HFFc6 (cell line): ENCODE measurements at places on chromosomes 13 and 19. TPM values are rescaled to one million over a fixed set of nuclear protein-coding genes. Genes with fewer than 3 reads are reported as not detected.

DNA sequence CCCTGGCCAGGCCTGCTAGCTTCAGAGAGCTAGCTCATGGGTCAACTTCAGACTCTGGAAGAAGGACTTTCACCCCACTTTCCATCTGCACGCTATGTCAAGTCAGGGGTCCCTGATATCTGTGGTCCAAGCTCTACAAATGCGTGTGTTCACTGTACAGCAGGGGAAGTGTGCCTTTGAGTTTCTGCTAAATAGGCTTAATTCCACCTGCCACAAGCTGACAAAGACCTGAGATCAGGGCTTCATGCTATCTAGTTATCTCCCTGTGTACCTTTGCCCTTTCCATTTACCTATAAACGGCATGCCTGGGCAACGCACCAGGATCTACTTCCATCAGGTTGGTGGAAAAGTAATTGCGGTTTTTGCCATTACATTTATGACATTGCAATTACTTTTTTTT, 10.7 kb upstream of the SULT2A1 start:
- DNase-seq, result no peak
- no peak overlapping the region for H3K27ac ChIP-seq
- peaks cover 28% of the 10 kb centered on the region for H3K27me3 ChIP-seq
- no peaks in the 10 kb centered on the region for H3K4me1 ChIP-seq
- H3K4me3 ChIP-seq, result no peak overlapping the region

DNA sequence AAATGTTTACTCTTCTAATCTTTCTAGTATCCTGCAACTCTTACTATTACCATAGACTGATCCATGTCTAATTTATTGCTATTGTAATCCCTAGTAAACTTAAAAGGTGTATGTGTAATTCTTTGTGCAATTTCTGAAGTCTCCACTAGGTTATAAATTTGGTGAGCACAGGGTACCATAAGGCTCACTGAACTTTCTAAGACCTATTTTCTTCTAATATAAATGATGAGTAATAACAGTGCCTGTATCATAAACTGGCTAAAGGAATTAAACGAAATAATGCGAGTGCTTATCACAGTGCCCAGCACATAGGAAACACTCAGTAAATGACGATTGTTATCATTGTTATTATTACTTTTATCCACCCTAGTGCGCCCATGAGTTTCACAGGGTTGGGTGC, 119.1 kb downstream of the KLF12 start:
- H3K27ac ChIP-seq, result no peak overlapping the region
- no peak overlapping the region for H3K4me3 ChIP-seq
- H3K36me3 ChIP-seq, result peaks cover under 1% of the 10 kb centered on the region
- H3K27me3 ChIP-seq, result no peaks in the 10 kb centered on the region
- DNase-seq, result peak; percentile 4
- no peaks in the 10 kb centered on the region for H3K4me1 ChIP-seq

RPS16 gene
- total RNA-seq, result 1,647 to 1,956 TPM (median 1,831 TPM) in 3 replicates

ERICH4 gene
- not detected in 3 replicates for total RNA-seq

- H3K4me1 ChIP-seq, result no peaks in the 10 kb centered on the region
- no peak for DNase-seq
- H3K27ac ChIP-seq, result no peak overlapping the region
Observed at GRCh38 chr13:80486402-80486801, 145.5 kb upstream of the SPRY2 start.

- H3K27me3 ChIP-seq, result no peaks in the 10 kb centered on the region; the same call in 1 of the 2 replicates
- H3K4me3 ChIP-seq, result no peak overlapping the region
- H3K4me1 ChIP-seq, result no peaks in the 10 kb centered on the region
- no peak overlapping the region for H3K27ac ChIP-seq
- no peaks in the 10 kb centered on the region for H3K36me3 ChIP-seq
Observed at GRCh38 chr13:32472194-32472621, 44.3 kb upstream of the N4BP2L1 start.

DNA sequence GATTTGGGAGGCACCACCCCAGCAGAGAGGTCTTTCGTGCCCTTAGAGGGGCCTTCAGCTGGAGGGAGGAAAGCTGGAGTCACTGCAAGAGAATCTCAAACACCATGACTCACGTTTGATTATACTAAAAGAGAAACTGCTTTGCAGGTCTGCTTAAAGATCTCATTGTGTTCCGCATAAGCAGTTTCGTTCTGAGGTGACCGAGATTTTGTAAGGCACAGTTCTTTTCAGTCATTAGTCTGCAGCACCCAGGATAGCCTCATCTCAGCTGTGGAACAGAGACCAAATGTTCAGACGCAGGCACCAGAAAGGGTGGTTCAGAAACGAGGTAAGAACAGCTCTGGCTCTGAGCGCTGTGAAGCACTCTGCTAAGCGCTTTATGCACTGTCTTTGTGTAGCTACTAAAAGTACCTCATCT, 71.2 kb upstream of the GTF3A start:
- peaks cover 11% of the 10 kb centered on the region for H3K27me3 ChIP-seq
- peak overlapping the region; percentile 49 for H3K27ac ChIP-seq

- no peaks in the 10 kb centered on the region for H3K36me3 ChIP-seq
- no peaks in the 10 kb centered on the region for H3K4me1 ChIP-seq
- H3K4me3 ChIP-seq, result no peak overlapping the region
- no peak overlapping the region for H3K27ac ChIP-seq
- DNase-seq, result no peak
Observed at GRCh38 chr13:74597526-74597925, 463.3 kb upstream of the KLF12 start.

DNA sequence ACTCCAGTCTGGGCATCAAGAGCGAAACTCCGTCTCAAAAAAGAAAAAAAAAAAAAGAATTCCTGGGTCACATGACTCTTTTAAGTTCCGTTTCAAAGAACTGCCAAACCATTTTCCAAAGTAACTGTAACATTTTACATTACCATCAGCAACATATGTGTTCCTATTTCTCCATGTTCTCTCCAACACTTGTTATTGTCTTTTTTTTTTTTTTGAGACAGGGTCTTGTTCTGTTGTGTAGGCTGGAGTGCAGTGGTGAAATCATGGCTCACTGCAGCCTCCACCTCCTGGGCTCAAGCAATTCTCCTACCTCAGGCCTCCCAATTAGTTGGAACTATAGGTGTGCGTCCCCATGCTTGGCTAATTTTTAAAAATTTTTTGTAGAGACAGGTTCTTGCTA, 6.5 kb downstream of the LGALS7B start:
- H3K27me3 ChIP-seq, result peaks cover 2% of the 10 kb centered on the region; the same call in 1 of the 2 replicates
- DNase-seq, result no peak
- no peak overlapping the region for H3K4me3 ChIP-seq
- no peak overlapping the region for H3K27ac ChIP-seq
- peaks cover 14% of the 10 kb centered on the region for H3K4me1 ChIP-seq

DNA sequence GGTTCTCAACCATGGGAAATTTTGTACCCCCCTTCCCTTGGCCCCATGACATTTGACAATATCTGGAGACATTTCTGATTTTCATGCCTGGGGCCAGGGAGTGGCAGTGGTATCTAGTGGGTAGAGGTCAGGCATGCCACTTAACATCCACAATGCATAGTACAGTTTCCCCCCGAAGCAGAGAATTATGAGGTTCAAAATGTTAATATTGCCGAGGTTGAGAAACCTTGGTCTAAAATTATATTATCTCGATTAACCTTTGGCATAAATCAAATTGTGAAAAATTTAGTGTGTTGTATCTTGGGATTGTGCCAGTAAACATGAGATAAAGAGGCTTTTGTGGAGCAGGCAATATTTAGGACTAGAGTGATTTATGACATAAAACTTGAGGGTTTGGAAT, 147.9 kb downstream of the LMO7 start:
- DNase-seq, result no peak
- H3K27ac ChIP-seq, result peak overlapping the region; percentile 51; the same call in 1 of the 2 replicates
- peak overlapping the region; percentile 27; the same call in 1 of the 2 replicates for H3K4me3 ChIP-seq
- peaks cover 53% of the 10 kb centered on the region for H3K36me3 ChIP-seq
- H3K27me3 ChIP-seq, result peaks cover 33% of the 10 kb centered on the region
- H3K4me1 ChIP-seq, result peaks cover 16% of the 10 kb centered on the region

CACNA1A gene
- total RNA-seq, result 1.5 to 12.3 TPM (median 1.6 TPM) in 3 replicates

NLRP5 gene
- not detected in 3 replicates for total RNA-seq

CEACAM6 gene
- not detected in 3 replicates for total RNA-seq

PSG6 gene
- 0.77 to 1.3 TPM (median 1.0 TPM) in 3 replicates for total RNA-seq

GRCh38 chr19:11482384-11483050, 1.7 kb upstream of the ELAVL3 start:
- H3K4me1 ChIP-seq, result no peaks in the 10 kb centered on the region
- H3K27me3 ChIP-seq, result peaks cover 12% of the 10 kb centered on the region
- H3K27ac ChIP-seq, result no peak overlapping the region
- H3K36me3 ChIP-seq, result no peaks in the 10 kb centered on the region
- peak overlapping the region; percentile 53 for H3K4me3 ChIP-seq

DNA sequence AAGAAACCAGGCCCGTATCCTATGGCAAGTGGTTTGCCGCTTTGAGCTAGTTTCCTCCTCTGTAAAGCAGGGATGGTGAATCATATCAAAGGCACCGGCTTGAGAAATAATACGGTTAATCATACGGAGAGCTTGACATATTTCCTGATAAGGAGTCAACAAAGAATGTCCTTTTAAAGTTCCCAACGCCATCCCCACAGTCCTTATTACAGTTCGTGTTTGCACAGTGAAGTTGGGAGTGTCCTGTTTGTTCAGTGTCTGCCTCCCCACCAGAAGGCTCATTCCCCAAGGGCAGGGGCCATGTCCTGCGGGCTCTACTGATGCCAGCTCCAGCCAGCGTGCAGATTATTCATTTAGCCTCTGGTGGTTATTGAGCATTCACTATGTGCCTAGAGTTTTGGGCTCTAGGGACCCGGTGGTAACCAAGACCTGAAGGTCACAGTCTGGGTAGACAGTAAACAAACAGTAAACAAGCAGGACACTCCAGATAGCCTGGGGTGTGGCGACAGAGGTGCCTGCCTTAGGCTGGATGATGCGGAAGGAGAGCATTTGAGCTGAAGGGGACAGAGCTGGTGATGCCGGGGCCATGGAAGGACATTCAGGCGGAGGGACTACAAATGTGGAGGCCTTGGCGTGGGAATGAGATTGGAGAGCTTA, 6.3 kb downstream of the GRAMD1A start:
- H3K27ac ChIP-seq, result peak overlapping the region; percentile 53
- H3K4me3 ChIP-seq, result no peak overlapping the region; the same call in 1 of the 2 replicates
- peaks cover 44% of the 10 kb centered on the region for H3K4me1 ChIP-seq
- peaks cover 10% of the 10 kb centered on the region; the same call in 1 of the 2 replicates for H3K36me3 ChIP-seq
- H3K27me3 ChIP-seq, result no peaks in the 10 kb centered on the region
- DNase-seq, result peak; percentile 35

DNA sequence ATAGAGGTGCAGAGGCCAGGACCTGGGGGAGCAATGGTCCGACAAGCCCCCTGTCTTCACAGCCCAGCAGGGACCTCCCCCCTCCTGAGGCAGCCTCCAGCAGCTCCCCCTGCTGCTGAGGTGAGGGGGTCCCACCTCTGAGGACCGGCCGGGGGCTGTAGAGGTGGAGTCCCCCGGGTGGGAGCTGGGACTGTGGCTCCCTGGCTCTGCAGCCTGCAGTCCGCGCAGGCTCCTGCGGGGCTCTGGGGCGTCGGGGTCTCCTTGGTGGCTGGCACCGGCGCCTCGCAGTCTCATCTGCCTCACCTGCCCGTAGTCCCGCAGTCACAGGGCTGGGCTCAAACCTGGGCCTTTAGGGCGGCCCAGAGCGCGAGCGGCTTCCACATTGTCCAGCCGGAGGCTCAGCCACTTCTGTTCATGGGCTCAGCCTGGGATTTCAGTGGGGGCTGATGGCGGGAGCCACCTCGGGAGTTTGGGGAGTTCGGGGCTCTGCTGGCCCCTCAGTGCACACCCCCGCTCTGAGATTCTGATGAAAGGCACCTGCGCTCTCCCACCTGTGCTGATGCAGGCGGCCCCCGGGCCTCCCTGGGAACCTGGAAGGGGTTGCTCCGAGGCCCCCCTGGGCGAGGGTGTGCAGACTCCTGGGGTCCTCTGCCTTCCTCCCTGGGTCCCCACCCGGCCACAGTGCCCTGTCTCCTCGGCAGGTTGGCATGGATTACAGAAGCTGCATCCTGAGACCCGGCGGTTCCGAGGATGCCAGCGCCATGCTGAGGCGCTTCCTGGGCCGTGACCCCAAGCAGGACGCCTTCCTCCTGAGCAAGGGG, 7.0 kb upstream of the ZNF554 start:
- H3K4me3 ChIP-seq, result no peak overlapping the region
- no peaks in the 10 kb centered on the region for H3K4me1 ChIP-seq
- H3K27ac ChIP-seq, result no peak overlapping the region
- DNase-seq, result no peak
- no peaks in the 10 kb centered on the region; the same call in 1 of the 2 replicates for H3K27me3 ChIP-seq
- peaks cover 13% of the 10 kb centered on the region; the same call in 1 of the 2 replicates for H3K36me3 ChIP-seq

CPB2 gene
- total RNA-seq, result not detected in 3 replicates

DNA sequence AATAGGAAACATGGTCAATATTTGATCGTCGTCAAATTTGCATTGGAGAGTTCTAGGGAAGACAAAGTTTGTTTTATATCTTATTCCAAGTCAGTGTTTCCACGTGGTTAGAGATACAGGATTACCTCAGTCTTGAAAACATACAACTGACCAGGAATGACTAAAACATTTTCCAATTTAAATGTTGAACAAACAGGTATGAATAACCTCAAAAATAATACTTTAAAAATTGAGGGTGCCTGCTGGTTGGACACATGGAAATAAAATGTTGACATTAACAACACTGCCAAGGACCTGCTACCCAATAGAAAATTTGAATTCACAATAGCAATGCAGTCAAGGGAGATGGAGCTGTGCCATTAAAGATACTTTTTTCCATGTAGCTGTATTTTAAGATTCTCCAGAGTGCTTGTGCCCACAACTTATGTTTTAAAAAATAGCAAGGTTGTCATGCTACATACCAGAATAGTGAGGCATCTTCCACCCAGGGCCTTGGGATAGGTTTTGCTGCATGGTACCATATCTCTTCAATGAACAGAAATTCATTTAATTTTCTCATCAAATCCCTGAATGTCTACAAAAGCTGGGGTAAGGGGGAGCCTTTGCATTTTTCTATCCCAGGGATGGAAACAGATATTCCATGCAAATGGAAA, 260.8 kb downstream of the EFNB2 start:
- no peaks in the 10 kb centered on the region for H3K36me3 ChIP-seq
- no peaks in the 10 kb centered on the region; the same call in none of the 2 replicates for H3K27me3 ChIP-seq
- peaks cover 24% of the 10 kb centered on the region; the same call in 1 of the 2 replicates for H3K4me1 ChIP-seq
- DNase-seq, result no peak
- H3K4me3 ChIP-seq, result no peak overlapping the region

- no peaks in the 10 kb centered on the region for H3K4me1 ChIP-seq
- no peak overlapping the region for H3K27ac ChIP-seq
- no peak overlapping the region for H3K4me3 ChIP-seq
- no peaks in the 10 kb centered on the region for H3K36me3 ChIP-seq
- no peak for DNase-seq
Observed at GRCh38 chr13:96223231-96223630, 133.3 kb downstream of the HS6ST3 start.

- no peak for DNase-seq
- H3K27ac ChIP-seq, result no peak overlapping the region
- no peaks in the 10 kb centered on the region; the same call in 1 of the 2 replicates for H3K36me3 ChIP-seq
- peaks cover 28% of the 10 kb centered on the region; the same call in 1 of the 2 replicates for H3K4me1 ChIP-seq
Observed at GRCh38 chr13:105200181-105200580, 1335.3 kb downstream of the EFNB2 start.

FUT3 gene
- total RNA-seq, result not detected in 3 replicates

ZNF761 gene
- 9.5 and 9.9 TPM in 2 replicates for total RNA-seq

FPR3 gene
- not detected in 3 replicates for total RNA-seq

MISP gene
- 0.07 TPM in 1 of 3 replicates, not detected in the others for total RNA-seq

- H3K4me3 ChIP-seq, result no peak overlapping the region
- no peak for DNase-seq
- H3K27ac ChIP-seq, result no peak overlapping the region
- peaks cover 16% of the 10 kb centered on the region for H3K4me1 ChIP-seq
Observed at GRCh38 chr13:97460004-97460775, 26.2 kb downstream of the RAP2A start.

KLK13 gene
- not detected in 2 replicates for total RNA-seq
